ENCODE measurements at places on chromosomes 6 and 20.

DNA sequence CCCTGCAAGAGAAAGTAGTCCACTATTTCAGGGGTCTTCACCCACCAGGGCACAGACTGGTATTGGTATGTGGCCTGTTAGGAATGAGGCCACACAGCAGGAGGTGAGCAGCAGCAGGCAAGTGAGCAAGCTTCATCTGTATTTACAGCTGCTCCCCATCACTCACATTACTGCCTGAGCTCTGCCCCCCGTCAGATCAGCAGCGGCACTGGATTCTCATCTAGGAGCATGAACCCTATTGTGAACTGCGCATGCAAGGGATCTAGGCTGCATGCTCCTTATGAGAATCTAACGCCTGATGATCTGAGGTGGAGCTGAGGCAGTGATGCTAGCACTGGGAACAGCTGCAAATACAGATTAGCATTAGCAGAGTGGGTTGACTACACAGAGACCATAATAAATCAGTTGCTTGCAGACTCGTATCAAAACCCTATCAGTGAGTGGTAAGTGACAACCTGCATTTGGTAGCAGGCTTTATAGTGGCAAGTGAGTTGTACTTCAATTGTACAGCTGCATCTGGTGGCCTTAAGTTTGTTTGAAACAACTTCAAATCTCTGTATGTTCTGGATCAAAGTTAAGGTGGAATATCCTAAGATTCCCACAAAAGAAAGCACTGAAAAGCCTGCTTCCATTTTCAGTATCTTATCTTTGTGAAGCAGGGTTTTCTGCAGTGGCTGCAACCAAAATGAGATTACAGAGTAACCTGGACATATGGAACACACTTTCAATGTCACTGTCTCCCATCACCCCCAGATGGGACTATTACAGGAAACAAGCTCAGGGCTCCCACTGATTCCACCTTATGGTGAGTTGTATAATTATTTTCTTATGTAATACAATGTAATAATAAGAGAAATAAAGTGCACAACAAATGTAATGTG is 12.8 kb downstream of the C6orf141 start:
- no peak for DNase-seq

DNA sequence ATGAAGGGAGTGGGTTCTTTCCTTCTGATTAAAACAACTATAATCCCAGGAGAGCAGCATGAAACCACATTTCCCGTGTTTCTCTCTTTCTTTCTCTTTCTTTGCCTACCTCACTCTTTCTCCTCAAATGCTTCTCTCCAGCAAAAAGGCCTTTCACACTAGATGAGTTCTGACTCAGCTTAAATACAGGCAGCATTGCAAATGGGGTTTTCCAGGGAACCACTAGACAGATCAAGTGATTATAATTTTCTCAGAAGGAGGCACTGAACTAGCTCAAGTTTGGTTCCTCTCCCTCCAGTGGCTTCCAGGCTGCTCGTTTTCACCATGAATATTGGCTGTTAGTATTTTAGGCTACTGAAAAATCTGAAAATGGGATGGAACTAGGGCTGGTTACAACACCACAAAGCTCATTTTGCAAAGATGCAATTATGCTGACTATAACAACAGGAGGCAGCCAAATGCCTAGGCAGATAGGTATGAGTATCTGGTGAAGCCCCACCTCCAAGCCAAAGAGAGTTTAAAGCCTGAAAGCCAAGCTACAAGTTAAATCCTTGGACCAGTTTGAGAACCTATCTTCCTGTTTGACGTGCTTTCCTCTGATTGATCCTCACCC is 260.0 kb downstream of the MMUT start:
- no peak for DNase-seq

DNA sequence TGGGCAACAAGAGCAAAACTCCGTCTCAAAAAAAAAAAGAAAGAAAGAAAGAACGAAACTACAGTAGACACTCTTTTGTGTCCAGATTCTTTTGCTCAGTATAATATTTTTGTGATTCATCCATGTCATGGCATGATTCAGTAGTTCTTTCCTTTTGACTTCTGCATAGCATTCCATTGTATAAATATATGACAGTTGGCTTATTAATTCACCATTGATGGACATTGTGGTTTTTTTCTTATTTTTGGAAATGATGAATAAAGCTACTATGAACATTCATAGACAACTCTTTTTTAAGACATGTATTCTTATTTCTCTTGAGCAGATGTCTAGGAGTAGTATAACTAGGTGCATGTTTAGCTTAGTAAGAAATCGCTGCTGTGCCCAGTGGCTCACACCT is 10.3 kb upstream of the IER3 start:
- no peak for DNase-seq

- no peak for DNase-seq
Measured at GRCh38 chr20:19993958-19994669, 23.0 kb upstream of the NAA20 start.

- peak; percentile 27 for DNase-seq
Measured at GRCh38 chr20:4369798-4370124, 351.9 kb upstream of the PRND start.

GRCh38 chr6:150697515-150697914 is 97.8 kb downstream of the PLEKHG1 start:
- DNase-seq = no peak

DNA sequence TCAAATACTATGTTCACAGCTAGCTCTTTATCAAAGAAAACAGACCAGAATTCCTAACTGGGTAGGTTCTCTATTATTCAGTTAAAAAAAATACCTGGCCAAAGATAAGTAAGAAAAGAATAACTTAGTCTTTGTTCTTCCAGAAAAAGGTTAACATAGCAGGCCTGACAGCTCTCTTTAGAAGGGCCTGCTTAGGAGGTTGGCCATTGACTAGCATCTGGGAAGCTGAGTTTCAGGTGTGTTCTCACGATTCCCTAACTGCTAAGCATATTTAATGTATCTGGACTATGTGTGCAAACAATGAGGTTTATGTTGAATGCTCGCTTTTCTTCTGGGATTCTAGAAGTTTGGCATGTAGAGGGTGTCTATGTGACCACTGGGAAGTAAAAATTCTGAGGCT is 618.9 kb downstream of the HACE1 start:
- no peak for DNase-seq

- DNase-seq = no peak
Measured at GRCh38 chr20:53579266-53579580, 14.4 kb downstream of the ZNF217 start.

DNA sequence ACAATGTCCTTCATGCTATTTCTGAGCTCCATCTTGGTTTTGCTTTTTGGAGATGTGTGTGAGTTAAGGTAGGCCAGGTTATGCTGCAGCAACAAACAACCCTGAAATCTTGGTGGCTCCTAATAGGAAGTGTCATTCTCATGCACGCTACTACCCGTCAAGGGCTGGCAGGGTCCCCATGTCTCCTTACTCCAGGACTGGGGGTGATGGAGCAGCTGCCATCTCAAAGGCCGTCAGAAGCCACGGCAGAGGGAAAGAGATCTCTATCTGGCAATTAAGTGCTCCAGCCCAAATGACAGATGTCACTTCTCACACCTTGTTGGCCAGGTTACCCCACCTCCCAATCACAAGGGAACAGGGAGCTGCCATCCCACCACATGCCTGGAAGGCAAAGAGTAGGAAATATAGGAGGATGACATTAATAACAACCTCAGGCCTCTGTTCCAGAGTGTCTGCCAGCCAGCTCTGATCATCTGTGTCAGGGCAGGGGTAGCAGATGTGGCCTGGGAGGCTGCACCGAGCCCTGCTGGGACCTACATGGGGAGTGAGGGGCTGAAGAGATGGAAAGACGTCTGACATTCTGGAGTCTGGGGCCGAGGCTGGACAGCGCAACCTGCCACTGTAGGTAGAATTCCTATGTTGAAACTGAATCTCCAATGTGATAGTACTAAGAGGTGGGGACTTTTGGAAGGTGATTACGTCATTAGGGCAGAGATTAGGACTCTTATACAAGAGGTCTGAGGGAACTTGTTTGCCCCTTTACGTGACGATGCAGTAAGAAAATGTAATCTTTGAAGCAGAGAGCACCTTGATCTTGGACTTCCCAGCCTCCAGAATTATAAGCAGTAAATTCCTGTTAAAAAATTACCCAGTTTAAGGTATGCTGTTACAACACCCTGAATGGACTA is 4.8 kb upstream of the SDCBP2 start:
- no peak for DNase-seq

DNA sequence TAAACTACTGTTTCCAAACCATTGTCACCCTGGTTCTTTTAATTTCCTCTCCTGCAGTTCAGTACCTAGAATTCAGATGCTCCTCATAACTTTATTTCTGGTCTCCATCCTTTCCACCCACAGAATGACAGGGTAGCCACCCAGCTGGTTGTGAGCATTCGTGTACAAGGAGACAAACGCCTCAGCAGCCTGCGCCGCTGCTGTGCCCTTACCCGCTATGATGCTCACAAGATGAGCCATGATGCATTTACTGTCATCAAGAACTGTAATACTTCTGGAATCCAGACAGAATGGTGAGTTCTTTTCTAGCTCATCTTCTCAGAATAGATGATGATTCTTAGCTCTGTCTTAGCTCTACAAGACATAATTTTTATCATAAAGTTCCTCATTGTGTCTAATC is 18.6 kb downstream of the GTPBP2 start:
- DNase-seq = no peak

GRCh38 chr6:13302751-13303667 is 25.3 kb downstream of the TBC1D7 start:
- peak; percentile 69 for DNase-seq

DNA sequence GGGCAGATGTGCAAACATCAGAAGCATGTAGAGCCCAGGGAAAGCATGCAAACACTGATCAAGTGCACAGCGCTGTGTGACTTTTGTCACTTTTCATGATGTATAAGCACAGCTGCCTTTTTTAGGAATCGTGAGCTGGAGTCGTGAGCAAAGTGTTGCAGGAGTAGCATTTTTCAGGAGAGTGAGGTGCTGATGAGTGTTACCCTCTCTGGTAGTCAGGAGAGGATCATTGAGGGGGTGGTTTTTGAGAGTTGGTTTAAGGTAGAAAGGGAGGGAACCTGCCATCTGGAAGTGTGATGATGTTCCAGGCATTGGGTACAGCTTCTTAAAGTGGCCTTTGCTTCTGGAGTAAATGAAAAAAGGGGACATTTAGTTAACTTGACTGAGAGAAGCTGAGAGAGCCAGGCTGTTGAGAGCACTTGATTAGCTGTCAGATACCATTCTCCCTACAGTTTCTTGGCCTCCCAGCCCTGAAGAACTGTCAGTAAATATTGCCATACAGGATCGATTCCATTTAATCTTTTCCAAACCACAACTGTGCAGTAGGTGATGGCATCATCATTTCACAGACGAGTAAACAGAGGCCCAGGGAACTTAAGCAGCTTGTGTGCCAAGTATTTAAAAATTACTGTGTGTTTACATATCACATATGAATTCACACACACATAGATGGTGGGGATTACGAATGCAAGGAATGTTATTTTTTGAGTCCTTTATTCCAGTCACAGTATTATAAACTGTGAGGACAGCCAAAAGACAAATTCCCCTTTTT is 28.9 kb downstream of the TPD52L1 start:
- DNase-seq = no peak

- DNase-seq = no peak
Measured at GRCh38 chr6:165306955-165307354, 2.5 kb downstream of the C6orf118 start.

GRCh38 chr20:38970302-38970701 is 8.2 kb downstream of the DHX35 start:
- DNase-seq = no peak

All from natural killer cell (primary cell).